ENCODE measurements at places on chromosomes 5 and 9.

GRCh38 chr9:128077847-128078503 is 9.9 kb downstream of the SLC25A25 start:
- no peak for DNase-seq

GRCh38 chr5:97100476-97100875 is 41.9 kb downstream of the LIX1 start:
- no peak for DNase-seq

GRCh38 chr5:34436761-34437501 is 219.2 kb upstream of the RAI14 start:
- DNase-seq: no peak

GRCh38 chr9:27212191-27212590 is 84.8 kb downstream of the EQTN start:
- DNase-seq: no peak

GRCh38 chr5:173858670-173859407 is 29.3 kb upstream of the CPEB4 start:
- DNase-seq: no peak

Data from H7 (cell line).